Left renal cortex interstitium (tissue), 4 donors: ENCODE measurements at places on chromosomes 16 and 17. TPM values are rescaled to one million over a fixed set of nuclear protein-coding genes. Genes with fewer than 3 reads are reported as not detected.

The DNASE1L2 gene
- 1.3 TPM for polyA plus RNA-seq

The NME3 gene
- 23.1 TPM for polyA plus RNA-seq

The GLIS2 gene
- polyA plus RNA-seq = 32.5 TPM

The FN3K gene
- polyA plus RNA-seq = 18.8 TPM

The TMEM88 gene
- polyA plus RNA-seq = 34.0 TPM

DNA sequence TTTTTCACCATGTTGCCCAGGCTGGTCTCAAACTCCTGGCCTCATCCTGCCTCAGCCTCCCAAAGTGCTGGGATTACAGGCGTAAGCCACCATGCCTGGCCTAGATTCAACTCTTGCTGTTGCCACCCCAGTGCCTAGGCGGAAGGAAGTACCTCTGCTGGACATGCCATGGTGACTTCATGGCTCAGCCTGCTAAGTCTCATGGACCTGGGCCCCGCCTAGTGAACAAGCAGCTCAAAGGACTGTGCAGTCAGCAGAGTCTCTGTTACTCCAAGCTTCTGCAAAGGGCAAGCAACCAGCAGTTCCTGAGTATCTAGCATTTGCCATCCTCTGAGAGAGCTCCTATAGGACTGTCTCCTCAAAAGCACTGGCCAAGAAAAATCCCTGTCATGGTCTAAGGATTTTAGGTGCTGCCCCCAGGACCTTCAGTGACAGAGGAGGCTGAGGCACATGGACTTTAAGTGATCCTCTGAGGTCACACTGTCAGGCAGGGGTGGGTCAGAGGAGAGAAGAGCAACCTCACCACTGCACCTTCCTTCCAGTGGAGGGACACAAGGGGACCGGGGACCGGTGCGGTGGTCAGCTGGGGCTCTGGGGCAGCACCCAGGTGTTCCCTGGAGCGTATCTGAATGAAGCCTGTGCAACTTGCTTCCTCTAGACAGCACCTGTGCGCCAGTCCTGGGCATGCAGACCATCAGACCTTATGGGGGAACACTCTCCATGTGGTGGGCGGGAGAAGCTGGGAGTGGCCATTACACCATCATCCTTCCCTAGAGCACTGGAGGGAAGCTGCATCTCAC, 71.3 kb downstream of the IL21R start:
- no peak for DNase-seq

DNA sequence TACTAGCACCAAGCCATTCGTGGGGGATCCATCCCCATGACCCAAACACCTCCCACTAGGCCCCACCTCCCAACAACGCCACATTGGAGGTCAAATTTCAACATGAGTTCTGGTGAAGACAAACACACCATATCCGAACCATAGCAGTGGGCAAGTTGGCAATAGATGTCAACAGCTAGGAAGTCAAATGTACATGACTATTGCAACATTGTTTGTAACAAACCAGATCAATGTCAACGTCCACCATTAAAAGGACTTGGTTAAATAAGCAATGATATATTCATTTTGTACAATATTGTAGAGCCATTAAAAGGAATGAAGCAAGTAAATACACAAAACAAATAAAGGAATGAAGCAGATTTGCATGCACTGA, 26.5 kb upstream of the CIITA start:
- DNase-seq = no peak

GRCh38 chr17:47697906-47698711, 4.1 kb downstream of the TBKBP1 start:
- DNase-seq = no peak

GRCh38 chr17:65489413-65490155, 71.9 kb downstream of the AXIN2 start:
- peak; percentile 41 for DNase-seq

DNA sequence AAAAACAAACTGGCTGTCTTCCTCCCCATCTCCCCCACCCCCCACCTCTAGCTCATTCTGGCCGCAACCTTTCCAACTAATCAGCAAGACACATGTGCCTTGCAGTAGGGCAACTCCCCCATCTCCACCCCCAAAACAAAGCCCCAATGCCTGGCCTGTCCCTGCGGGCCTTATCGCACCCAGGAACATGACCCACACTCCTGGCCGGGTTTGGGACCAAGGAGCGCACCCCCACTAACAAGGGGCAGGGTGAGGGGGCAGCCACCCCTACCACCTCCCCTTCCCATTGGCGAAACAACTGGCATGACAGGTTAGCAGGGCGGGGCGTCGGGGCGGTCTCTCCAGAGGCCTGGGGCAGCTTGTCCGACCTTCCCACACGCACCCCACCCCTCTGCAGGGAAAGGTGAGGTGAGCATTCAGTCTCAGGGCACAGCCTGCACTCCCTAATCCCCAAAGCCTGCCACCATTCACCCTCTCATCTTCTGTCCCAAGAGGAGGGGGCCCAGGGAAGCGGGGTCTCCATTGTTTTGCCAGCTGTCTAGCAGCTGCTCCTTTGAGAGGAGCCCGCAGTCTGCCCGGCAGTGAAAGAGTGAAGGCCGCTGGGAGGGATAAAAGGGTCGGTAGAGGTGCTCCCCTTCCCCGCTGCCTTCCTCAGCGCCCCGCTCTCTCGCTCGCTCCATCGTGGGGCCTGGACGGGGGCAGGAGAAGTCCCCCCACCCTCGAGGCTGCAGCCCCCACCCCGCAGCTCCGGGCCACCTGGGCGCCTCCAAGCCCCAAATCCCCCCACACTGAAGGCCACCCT, 765 bp downstream of the MYO18A start:
- DNase-seq = no peak

GRCh38 chr17:1714427-1714979, 4.3 kb upstream of the TLCD2 start:
- peak; percentile 89 for DNase-seq

DNA sequence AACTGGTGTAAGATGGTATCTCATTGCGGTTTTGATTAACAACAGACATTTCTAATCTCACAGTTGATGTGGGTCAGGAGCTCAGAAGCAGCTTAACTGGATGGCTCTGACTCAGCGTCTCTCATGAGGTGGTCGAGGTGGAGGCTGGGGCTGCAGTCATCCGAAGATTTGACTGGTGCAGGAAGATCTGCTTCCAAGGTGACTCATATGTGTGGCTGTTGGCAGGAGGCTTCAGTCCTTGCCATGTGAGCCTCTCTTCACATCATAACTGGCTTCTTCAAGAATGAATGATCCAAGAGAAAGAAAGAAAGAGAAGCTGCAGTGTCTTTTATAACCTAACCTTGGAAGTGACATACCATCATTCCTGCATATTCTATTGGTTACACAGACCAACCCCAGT, 376.1 kb downstream of the SEC14L1 start:
- no peak for DNase-seq

DNA sequence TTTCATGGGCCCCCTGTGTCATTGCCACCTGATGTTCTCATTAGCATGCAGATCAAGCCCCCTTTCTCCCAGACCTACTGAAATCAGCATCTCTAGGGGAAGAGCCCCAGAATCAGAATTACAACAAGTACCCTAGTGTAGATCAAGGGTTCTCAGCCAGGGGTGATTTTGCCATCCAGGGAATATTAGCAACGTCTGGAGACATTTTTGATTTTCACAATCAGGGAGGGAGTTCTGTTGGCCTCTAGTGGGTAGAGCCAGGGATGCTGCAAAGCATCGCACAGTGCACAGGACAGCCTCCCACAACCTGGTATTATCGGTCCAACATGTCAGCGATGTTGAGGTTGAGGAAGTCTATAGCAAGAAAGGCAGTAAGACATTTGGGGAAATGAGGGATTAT, 7.3 kb downstream of the AMZ2 start:
- no peak for DNase-seq

DNA sequence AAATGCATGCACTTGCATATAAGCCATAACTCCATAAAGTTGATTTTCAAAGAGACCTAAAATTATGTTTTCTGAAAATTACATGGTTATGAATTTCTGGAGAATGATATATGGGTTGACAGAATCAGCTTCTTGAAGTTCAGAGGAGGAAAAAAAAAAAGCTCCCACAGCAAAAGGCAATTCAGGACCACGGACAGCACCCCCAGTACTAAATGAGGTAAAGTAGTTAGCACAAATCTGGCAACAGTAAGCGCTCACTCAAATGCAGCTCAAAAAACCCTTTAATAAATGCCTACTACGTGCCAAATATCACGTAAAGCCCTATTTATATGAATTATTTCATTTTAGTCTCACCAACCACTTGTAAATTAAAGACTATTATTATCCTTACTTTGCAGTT, 135.2 kb downstream of the SHISA9 start:
- DNase-seq = peak; percentile 44

GRCh38 chr17:50177983-50178834, 12.4 kb downstream of the SGCA start:
- DNase-seq = no peak

- no peak for DNase-seq
Observed at GRCh38 chr16:53111078-53111791, 56.4 kb downstream of the CHD9 start.
